ELR (cell line): ENCODE measurements at places on chromosomes 7 and 10.
A peak's percentile ranks its signal among the peaks of the same experiment; 100 is the strongest.

GRCh38 chr10:29880856-29881255 is 178.5 kb downstream of the JCAD start:
- no peak for DNase-seq

DNA sequence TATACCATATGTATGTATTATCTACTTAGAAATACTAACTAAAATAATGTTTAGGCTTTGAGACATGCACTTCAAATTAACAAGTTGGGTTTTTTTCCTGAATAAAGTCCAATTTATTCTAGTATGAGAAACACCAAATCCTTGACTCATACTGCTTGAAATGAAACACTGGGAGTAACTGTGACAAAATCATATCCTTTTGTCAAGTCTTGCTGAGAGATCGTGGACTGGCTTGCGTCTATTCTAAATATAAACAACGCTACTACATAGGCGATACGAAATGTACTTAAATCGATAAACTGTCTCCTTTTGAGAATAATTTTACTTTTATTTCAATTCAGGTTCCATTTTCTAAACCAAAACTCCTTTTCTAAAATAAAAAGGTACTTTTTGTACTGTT is 16.3 kb downstream of the SMURF1 start:
- DNase-seq: peak; percentile 45

DNA sequence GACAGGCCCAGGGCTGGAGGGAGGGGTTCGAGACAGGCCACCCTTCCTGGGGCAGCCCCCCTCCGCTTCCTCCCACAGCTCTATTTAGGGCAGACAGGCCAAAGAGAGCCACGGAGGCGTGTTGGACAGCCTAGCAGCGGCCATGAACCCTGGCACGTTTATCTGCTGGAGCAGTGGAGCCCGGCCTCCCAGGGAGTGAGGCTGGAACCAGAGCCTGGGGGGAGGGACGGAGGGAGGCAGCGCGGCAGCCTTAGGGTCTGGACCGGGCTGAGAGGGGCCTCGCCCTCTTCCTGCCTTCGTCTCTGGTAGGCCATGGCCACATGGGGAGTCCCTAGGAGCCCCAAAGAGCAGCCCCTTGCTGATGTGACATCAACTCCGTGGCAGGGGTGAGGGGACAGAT is 17.1 kb downstream of the UNCX start:
- no peak for DNase-seq

DNA sequence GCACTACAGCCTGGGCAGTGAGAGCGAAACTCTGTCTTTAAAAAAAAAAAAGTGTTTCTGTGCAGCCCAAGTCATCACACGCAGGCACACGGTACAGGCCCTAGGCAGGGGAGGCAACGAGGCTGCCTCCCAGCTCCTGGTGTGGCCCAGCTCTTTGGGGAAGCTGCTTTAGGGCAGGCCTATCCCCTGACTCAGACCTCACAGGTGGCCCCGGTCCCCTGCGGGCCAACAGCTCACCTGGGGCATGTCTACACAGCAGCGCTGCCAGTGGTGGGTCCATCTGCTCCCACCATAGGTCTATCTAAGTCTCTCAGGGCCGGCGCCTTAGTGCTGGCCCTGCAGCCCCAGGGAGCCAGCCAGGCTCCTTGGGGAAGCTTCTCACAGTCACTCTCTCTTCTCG is 31.4 kb downstream of the ZAN start:
- no peak for DNase-seq

DNA sequence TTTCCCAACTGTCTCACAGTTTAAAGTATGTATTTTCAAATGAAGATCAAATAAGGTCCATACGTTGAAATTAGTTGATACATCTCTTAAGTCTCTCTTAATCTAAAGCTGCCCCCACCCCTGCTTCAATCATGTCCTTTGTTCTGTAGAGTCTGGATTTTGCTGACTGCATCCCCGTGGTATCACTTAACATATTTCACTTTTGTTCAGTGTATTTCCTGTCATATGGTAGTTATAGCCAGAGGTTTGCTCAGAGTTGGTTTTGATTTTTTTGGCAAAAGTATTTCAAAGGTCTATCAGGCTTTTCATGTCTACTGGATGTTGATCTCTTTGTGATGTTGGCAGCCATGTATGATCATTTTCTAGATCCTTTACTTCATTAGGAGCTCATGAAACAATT is 54.4 kb upstream of the ARID5B start:
- no peak for DNase-seq

DNA sequence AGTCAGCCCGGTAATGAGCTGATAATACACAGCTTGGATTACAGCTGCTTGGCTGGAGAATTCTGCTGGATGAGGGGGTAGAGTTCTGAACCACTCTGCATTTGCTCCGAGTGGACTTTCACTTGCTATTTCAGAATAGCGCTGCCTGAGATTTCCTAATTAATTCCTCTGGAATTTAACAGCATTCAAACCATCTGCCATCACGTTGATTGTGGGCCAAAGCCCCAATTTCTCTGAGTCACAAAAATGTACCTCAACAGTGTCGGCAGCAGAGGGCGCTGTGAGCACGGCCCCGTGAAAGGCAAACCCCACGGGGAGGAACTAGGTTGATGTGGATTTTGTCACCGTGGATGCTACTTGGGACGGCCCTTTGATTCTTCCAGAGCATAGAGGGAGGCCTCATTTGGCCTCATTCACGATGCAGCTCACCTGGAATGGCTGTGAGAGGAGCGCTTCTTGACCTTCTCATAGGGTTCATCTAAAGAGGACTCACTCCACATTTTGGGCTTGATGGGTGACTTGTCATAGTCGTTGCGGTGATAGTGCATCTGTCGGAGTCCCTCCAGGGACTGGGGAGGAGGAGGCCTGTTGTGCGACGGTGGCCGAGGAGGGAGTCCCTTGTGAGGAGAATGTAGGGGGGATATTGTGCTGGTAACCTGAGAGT is 73.3 kb downstream of the PRPF18 start:
- peak; percentile 62 for DNase-seq

GRCh38 chr10:98267894-98268693 is at the start of gene LOXL4:
Gene LOXL4 (minus strand): TSS chr10:98268194. CDS start chr10:98263019, 5,175 bp downstream.
- peak; percentile 45 for DNase-seq

DNA sequence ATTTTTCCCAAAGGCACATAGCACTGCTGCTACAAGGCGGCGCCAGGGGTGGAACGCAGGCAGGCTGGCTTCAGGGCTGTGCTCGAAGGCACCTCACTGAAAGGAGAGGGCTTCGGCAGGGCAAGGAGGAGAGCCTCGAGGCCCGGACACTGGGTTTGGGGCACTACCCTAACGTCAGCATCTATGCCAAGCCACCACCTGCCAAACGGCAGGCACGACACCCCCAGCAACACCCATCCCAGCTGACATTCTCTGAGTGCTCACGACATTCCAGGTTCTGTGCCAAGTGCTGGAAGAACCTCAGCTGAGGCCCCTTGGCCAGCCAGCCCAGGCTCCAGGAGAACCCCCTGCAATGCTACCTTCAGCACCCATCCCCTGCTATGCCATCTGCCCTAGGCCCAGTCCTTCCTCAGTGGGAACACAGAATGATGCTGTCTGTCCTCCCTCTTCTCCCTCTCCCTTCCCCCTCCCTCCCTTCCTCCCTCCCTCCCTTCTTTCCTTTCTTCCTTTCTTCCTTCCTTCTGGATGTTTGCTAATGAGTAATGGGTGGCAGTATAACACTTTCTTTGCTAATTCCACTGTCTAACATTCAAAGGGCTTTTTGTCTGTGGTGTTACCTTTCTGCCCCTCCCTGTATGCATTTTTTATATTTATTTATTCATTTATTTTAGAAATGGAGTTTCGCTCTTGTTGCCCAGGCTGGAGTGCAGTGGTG is 24.3 kb downstream of the ZCCHC24 start:
- DNase-seq: no peak

GRCh38 chr10:8444630-8445029 is 390.1 kb downstream of the GATA3 start:
- no peak for DNase-seq

DNA sequence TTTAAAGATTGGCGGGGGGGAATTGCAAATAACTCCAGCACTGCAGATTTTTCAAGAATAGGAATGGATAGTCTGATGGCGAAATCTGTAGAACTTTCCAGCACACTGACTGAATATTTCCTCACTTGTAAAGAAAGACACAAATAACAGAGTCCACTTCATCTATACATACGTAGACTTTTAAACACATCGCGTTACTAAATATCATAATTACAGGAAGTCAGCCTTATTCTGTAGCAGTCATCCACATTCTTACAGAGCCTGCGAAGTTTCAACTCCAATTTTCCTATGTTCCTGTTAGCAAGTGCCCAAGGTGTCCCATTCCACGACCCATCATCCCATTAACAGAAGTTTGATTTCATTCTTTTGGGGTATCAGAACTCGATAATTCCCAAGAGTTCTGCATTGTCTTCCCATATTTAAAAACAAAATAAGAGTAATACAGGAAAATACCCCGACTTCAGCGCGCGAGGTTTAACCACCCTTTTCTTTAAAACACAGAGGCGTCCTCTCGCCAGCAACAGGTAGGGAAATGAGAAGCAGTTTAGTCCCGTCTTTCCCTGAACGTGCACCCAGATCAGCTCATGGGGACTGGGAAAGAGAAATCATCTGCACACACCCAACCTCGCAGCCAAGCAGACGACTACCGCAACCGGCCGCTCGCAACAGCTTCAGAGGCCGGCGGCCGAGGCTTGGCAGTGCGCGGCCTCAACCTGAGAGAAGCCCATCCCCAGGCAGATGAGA is 880 bp downstream of the HERC4 start:
- peak; percentile 50 for DNase-seq

GRCh38 chr7:124652237-124652636 is 113.4 kb downstream of the GPR37 start:
- DNase-seq: peak; percentile 43

- peak; percentile 6 for DNase-seq
Measured at GRCh38 chr7:33191340-33191739, 62.0 kb downstream of the BBS9 start.
